ENCODE measurements at places on chromosomes 7 and 10.

DNA sequence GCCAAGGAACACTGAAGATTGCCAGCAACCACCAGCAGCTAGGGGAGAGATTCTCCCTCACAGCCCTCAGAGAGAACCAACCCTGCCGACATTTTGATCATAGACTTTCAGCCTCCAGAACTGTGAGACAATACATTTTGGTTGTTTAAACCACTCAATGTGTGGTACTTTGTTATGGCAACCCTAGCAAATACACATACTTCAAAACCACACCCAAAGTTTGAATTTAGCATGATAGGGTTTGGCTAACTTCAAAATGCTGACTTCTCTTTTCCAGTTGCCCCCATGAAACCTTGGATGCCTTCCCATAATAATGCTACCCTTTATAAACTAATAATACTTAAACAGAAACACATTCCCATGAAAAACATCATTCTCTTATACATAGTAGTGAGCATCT is 149.8 kb downstream of the DGKI start:
- DNase-seq: no peak

DNA sequence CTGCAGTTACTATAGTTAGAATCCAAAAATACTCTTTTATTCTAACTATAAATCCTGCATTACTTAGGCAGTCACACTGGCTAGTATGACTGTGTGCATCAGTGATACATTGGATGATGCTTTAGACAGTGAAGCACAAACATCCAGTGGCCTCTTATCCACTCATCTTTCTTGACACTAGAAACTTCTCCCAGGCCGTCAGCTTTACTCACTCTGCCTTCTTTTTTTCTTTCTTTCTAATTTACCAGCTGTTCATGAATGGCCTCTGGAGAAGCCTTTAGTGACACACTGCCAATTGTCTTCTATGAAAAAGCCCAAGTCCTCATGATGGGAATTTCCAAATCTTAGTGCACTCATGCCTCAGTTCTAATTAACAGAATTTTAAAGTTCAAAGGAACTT is 26.2 kb upstream of the C10orf90 start:
- no peak for DNase-seq

DNA sequence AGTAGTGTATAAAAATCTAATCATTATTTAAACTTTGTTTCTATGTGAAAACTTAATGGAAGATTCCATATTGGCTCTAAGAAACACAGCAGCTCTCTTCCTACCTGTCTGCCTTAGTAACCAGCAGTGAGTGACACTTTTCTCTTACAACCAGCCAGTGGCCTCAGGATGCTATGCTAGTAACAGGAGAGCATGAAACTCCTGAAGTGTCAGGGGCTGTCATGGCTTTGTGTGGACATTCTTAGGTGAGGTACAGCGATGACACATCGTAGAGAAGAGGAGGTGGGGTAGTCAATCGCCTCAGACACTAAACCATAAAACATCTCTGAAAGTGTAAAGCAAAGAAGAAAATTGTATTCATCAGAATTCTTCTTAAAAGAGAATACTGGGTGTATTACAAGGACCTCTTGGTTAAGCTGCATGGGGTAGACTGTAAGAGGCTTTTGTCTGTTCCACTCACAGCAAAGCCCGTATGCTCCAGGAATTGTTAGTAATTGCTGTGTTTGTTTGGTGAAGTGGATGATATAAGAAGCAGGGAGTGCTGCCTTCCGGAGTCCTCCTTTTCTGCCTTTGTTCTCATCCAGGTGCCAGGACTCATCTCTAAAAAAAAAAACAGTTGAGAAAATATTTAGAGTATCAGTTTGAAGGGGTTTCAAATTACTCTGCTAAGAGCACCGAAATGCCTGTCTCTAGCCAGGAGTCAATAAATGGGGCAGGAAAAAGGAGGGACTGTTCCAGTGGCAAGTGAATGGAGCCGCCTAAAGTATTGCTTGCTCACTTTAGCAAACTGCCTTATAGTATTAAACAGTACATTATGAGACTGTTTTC is 518.8 kb downstream of the CNTNAP2 start:
- DNase-seq: no peak

GRCh38 chr10:132697578-132698200 is 88.3 kb downstream of the NKX6-2 start:
- no peak for DNase-seq

All from GM12892 (cell line).